RWPE1 (cell line): ENCODE measurements at places on chromosomes 4 and X.

GRCh38 chr4:26820346-26820745 lies 40.3 kb upstream of the STIM2 start:
- no peak for DNase-seq

GRCh38 chr4:130309221-130309620 lies 1213.3 kb downstream of the C4orf33 start:
- no peak for DNase-seq

GRCh38 chrX:20500171-20500865 lies 233.6 kb upstream of the RPS6KA3 start:
- no peak for DNase-seq

GRCh38 chr4:102614801-102615200 lies 113.6 kb downstream of the NFKB1 start:
- DNase-seq, result no peak

DNA sequence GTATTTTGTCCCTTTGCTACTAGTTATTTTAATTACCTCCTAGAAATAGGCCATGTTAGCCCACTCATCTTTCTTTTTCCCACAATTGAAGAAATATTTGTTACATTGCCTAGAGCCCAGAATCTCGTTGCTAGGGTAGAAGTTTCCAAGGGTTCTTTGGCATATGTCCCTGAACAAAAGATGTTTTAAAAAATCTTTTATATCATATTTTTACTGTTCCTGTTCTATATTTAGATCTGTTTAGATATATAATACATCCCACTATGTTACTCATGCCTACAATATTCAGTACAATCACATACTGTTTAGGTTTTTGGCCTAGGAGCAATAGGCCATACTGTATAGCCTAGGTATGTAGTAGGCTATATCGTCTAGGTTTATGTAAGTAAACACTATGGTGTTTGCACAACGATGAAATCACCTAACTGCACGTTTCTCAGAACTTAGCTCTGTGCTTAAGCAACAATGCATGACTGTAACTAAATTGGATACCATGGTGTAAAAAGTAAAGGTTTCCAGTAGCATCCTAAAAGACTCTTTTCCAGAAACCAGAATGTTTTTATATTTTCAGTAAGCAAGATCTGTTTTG lies 236.0 kb upstream of the SLIT2 start:
- DNase-seq, result no peak

- DNase-seq, result no peak
Measured at GRCh38 chr4:139786494-139787354, 121.1 kb downstream of the MGST2 start.

GRCh38 chr4:12957108-12957507 lies 527.0 kb downstream of the RAB28 start:
- DNase-seq, result no peak

DNA sequence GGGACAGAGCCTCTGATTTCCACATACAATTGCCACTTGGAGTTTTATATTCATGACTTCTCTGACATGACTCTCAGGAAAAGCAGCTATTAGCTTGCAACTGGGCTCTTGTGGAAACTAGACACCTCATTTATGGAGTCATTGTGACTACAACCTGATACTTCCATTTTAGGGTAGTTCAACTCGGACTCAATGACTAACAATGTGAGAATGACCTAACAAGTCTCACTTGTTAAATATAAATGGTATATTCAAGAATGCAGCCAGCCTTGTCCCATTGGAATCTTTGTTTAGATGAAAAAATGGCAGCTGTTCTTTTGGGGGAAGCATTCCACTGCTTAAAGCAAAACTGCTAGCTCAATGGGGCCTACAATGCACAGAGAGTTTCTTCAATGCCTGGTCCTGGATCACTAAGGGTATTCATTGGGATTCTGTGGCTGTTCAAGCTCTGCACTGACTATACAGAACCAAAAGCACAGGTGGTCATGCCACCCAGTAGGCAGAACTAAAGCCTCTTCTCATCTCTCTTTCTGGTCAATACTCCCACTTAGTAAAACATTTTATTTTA lies 36.5 kb upstream of the GLRA3 start:
- DNase-seq, result no peak

DNA sequence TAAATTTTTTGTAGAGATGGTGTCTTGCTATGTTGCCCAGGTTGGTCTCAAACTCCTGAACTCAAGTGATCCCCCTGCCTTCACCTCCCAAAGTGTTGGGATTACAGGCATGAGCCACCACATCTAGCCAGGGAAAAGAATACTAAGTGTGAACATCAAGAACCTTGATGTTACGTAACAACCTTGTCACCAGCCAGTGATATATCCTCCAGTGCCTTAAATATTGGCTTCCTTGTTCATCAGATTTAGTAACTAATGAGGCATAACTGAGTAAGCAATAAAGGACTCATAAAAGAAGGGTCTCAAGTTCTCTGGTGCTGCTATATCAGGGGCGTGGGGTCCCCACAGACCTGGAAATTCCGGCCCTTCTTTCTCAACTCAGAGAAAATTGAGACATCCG lies 60.5 kb upstream of the ENPEP start:
- DNase-seq, result no peak

- DNase-seq, result no peak
Measured at GRCh38 chr4:12447451-12447850, 1018.8 kb upstream of the HS3ST1 start.

DNA sequence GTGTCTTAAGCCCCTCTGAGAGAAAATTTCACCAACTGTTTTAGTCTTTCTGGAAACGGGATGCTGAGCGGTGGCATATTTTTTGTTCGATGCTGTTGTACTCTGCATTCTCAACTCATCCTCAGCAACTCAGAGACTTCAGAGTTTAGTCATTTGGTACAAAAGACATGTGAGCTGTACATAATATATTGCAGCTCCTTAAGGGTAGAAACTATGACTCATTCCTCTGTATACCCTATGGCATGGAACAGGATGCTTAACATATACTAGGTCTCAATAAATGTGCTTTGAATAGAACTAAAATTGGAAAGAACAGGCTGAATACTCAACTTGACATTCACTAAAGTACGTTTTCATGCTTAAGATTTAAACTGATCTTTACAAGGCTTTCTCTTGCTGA lies 130.5 kb upstream of the SLITRK2 start:
- no peak for DNase-seq

- DNase-seq, result no peak
Measured at GRCh38 chr4:104983615-104984179, 163.0 kb upstream of the TET2 start.

DNA sequence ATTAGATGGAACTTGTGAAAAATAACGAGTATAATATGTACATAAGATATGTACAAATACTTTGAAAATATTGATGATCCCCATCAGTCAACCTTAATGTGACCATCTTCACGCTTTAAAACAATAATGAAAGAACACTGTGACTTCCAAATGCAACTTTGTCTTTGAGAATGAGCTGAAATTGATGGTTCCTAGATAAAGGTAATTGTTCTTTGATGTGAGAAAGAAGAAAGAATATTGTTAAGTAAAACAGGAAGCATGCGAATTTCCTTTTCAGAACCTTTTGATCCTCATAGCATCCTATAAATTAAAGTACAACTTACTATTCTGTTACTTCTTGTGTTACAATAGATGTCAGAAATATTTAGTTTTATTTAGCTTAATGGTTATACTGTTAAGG lies 22.2 kb downstream of the IL2 start:
- no peak for DNase-seq

DNA sequence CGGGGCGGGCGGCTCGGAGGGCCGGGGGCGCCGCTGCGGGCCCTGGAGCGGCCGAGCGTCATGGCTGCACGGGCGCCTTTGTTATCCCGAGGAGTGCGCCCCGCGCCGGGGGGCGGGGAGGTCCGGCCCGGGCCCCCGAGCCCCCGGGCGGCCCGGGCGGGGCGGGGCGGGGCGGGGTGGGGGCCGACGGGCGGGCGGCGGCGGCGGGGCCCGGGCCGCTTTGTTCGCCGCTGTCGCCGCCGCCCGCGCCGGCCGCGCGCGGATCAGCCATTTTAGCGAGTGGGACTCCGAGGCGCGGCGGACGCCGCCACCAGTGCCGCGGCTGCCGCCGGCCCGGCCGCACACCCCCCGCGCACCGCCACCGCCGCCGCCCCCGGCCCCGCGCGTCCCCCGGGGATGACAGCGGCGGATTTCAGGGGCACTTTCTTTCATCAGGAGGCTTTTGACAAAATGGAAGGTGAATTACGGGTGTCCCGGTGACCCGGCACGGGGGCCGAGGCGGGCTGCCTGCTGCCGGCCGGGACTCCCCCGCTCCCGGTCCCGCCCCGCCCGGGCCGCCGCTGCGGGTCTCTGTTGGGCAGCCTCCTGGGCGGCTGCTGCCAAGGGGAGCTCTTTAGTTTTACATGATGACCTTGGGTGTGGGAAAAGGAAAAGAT lies 1.2 kb downstream of the HMGB3 start:
- DNase-seq, result no peak

DNA sequence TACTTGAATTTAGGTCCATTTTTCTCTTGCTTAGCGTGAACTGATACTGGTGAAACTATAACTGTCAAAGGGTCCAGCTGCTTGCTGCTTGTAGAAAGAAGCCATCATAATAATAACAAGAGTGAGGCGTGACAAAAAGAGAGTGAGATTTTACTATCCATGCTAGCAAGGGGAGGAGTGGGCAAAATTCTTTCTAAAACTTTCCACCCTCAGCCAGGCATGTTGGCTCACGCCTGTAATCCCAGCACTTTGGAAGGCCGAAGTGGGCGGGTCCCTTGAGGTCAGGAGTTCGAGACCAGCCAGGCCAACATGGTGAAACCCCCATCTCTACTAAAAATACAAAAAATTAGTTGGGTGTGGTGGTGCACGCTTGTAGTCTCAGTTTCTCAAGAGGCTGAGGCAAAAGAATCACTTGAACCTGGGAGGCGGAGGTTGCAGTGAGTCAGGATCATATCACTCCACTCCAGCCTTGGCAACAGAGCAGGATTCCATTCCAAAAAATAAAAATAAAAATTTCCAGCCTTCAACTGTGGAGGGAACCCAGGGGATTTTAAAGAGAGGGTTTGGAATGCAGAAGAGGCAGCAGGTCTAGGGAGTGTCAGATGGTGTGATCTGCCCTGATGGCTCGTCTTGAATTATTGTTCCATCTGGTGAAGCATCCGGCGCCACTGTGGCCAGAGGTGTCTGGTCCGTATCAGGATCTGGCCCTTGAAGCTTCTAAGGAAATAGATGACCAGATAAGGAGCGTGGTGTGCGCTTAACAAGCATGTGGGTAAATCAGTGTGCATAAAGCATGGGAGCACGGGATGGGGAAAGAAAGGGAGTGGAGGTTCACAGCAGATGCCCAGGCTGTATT lies 51.8 kb downstream of the LRP2BP start:
- DNase-seq, result no peak

- DNase-seq, result no peak
Measured at GRCh38 chr4:23458054-23458453, 431.8 kb downstream of the PPARGC1A start.
